ENCODE measurements at places on chromosomes 16 and 17. TPM values are rescaled to one million over a fixed set of nuclear protein-coding genes. Genes with fewer than 3 reads are reported as not detected.

DNA sequence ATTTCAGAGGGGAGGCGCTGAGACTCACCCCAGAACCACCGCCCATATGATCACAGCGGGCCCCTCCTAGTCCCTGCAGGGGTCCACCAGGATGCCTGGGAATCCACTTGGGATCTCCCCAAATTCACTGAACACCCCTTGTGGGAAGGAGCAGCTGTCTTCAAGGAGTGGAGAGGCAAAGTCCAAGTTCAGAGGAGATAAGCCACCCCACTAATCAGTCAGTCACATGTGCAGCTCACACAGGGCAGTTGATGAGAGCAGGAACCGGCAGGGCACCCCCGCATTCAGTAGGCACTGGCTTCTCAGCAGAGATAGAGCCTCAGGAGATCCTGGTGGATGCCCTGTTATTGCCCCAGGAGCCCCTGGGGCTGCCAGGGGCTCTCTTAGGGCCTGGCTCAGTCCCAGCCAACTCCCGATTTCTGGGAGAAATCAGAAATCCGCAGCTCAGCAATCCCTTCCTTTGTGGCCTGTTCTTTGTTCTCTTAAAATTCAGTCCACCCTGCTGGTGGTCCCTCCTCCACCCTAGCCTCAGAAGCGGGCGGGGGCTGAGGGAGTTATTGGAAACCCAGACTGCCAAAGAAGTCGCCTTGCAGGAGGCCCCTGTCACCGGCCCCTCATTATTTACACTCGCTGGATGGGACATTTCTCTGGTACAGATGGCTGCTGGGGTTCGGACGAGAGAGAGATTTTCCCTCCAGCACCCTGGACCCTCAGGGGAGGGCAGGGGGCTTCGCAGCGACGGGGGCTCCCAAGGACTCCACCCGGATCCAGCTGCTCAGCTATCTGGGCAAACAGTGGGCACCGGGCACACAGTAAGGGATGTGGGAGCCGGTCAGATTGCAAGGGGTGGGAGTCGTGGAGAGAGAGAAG, 1.8 kb downstream of the CDC42EP4 start:
- ATAC-seq, result no peak

GRCh38 chr16:84726669-84727467, 27.1 kb downstream of the USP10 start:
- no peak for ATAC-seq

- ATAC-seq, result no peak
Measured at GRCh38 chr16:89401641-89402445, 88.5 kb downstream of the ANKRD11 start.

- ATAC-seq, result no peak
Measured at GRCh38 chr16:79769270-79769927, 168.9 kb upstream of the MAF start.

DNA sequence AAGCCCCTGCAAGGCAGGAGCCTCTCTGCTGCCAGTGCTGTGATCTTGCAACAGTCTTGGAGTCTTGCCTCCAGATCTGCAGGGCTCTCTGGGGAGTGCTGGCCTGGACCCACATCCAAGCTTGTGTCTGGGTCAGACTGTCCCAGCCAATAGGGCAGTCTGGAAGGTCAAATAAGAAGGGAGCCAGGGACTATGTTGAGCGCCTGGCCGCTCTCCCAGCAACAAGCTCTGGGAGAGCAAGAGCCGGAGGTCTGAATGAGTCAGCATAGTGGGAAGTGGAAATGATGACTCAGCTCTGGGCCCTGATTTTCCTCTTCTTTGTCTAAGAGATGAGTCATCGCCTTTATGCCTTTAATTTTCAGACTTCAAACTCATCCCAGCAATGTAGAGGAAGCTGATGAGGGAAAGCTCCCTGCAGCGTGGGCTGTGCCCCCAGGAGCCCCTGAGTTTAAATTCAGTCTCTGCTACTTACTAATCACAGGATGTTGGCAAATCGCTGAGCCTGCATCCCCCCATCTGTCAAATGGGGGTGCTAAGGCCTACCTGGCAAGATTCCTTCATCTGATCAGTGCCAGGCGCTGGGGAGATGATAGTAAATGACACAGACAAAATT, 43.6 kb upstream of the HAPSTR1 start:
- peak; percentile 98 for ATAC-seq

GRCh38 chr16:50490828-50491227, 57.4 kb upstream of the NKD1 start:
- no peak for ATAC-seq

DNA sequence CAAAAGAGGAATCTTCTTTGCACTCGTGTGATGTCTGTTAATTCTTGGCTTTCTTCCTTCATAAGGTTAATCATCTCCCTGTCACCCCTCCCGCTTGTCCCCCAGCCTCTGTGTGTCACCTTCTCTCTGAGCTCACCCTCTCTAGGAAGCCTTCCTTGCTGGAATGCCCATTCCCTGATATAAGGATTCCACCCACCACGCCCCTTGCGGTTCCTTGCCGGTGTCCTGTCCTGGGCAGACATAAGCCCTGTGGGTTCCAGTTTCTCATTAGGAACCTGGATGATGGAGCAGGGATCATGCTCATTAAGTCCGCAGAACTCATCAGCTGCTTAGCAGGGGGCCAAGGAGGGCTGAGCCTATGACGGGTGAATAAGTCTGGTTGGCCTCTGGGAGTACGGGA, 559.3 kb downstream of the MAF start:
- no peak for ATAC-seq

GRCh38 chr16:72924537-72924926, 123.4 kb downstream of the ZFHX3 start:
- ATAC-seq, result no peak

DNA sequence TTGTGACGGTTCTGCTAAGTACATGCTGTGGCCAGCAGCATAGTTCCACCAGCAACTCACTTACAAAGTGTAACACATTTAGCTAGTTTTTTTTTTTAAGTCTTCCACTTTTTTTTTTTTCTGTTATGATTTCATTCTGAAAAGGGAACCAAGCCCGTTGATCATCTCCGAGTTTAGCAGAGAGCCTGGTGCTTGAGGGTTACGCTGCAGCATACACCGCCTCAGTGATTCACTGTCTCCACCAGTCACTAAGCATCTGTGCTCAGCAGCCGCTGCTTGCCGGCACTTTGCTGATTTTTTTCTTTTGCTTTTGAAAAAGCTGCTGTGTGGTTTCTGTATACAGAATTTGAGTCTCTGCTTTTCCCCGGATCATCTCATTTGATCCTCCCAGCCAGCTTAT, 194.5 kb upstream of the CDH13 start:
- ATAC-seq, result no peak

GRCh38 chr16:10356870-10357842, 28.7 kb upstream of the ATF7IP2 start:
- no peak for ATAC-seq

DNA sequence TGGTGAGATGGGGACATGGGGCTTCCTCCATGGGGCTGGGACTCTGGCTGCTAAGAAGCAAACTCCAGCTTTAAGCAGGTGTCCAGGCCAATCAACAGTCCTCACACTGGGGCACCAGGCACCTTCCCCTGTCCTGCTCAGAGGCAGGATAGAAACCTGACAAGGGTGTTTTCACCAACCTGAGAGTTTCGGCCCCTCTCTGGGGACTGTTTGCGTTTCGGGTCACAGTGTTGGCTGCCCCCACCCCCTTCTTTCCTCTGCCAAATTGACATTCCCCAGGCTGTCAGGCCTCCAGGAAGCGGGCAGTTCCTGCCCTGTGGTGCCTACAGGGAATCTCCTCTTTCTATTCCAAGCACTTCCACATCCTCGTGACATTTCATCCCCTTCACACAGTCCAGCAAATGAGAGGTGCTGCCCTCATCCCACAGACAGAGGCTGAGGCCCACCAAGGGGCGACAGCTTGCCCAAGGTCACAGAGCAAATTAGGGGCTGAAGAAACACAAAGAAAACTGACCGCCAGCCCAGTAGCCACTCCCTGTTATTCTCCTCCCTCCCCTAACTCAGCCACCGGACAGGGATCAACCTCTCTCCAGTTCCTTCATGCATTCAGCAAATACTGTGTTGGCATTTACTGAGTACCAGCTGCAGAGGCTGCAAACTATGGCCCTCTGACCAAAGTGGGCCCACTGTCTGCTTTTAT, 38.0 kb downstream of the MMP15 start:
- ATAC-seq, result no peak

- no peak for ATAC-seq
Measured at GRCh38 chr16:10332241-10332640, 53.6 kb upstream of the ATF7IP2 start.

DNA sequence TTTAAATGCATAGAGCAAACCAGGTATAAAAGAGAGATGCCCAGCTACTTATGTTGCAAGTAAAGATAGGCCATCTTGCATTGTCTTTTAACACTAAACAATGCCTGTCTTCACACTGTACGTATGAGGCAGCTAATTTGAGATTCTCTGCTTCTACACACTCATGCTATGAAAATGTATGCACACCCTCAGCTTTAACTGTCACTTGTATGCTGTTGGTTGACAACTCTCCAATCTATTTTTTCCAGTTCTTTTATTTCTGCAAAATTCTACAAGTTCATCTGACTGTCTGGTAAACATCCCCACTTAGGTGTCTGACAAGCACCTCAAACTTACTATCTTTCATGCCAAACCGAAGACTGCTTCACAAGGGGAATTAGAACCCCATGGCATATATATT, 131.7 kb upstream of the SOX9 start:
- ATAC-seq, result no peak

DNA sequence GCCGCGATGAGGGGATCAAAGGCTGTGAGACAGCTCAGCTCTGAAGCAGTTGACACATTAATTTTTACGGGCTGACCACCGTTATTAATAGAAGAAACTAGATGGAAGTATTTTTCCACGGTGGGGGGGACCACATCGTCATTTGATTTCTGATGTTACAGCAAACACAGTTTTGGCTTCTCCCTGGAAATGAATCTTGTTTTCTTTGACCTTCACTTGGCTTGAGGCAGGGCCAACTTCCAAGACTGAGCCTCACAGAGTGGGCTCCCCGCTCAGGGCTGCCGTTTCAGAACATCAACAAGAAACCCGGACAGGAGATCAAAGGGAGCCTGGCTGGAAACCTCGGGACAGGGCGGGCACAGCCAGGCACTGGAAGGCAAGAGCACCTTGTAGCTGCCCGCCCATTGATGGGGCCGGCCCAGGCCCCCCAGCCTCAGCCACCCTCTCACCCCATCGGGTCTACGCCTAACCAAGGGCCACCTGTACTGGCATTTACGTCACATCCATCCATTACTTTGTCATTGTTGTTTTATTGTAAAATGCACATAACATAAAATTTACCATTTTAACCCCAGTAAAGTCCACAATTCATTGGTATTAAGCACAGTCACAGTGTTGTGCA, 124.6 kb downstream of the C16orf95 start:
- no peak for ATAC-seq

DNA sequence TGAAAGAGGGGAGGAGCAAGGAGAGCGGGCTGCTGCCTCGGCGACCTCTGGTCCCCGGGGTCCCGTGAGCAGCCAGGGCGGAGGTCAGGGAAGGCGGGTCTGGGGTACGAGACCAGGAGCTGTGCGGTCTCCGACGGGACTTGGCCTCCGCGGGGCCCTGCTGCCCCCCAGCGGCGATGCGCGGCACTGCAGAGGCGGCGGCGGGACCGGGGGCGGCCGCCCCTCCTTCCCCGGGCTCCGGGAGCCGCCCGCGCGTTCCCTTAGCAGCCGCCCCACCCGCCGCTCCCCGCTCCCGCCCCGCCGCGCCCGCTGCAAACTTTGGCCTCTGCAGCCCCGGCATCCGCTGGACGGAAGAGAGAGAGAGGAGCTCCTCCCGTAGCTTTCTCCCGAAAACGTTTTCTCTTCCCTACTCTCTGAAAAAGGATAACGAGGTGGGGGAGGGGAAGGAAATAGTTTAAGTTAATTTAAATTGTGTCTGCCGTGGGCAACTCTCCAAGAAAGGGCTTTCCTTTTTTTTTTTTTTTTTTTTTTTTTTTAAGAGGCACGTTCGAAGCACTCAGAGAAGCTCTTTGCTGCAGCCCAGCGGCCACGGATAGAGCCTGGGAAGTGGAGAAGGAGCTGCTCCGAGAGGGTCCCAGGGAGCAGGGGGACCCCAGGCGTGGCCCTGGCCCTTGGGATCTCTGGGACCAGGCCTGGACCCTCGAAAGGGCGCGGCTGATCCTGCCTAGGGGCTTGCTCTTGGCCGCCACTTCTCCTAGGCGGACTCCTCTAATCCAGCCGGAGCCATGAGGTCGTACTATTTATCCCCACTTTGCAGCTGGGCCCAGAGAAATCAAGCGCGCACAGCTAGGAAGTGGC, 43.2 kb downstream of the C16orf82 start:
- ATAC-seq, result peak; percentile 84

DNA sequence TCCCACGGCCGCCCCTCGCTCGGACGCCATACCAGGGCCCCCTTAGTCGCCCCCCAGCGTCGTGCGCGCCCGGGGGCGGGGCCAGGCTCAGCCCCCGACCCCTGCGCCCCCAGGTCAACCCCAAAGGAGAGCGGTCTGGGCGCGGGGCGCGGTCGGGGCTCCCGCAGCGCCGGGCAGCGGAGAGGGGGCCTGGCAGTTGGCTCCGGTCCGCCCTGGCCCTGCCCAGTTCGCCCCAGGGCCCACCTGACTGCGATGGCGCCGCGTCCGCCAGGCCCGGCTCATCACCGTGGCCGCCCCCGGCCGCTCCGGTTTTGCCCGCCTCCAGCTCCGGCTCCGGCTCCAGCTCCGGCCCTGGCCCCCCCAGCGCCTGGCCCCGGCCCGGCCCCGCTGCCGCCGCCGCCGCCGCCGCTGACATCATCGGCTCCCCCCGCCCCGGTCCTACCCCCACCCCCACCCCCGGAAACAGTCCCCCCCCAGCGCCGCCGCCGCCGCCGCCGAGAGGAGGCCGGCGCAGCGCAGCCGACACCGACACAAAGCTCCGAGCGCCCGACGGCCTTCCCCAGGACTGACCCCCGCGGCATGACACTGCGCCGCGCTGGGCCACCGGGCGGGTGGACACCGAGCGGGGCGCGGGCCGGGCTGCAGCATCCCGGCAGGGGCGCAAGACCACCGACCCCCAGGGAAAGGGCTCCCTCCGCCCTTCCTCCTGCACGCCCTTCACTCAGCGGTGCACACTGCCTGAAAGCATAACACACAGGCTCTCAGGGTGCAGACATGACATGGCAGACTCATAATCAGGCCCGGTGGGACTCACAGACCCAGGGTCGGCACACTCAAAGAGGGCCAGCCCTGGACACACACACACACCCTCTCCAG, at the start of gene ZBTB4:
ZBTB4 (minus strand) TSS at position 419 of the 876 bp plus-strand sequence. CDS start 12,830 bp downstream, outside the sequence.
- peak; percentile 1 for ATAC-seq

ALOXE3 gene
- 4.0 TPM for total RNA-seq

ABCA6 gene
- 2.4 TPM for total RNA-seq

ASPA gene
- total RNA-seq, result 0.56 TPM

SLC16A6 gene
- 14.4 TPM for total RNA-seq

CCL14 gene
- 10.4 TPM for total RNA-seq

ODAD4 gene
- not detected for total RNA-seq

SP2 gene
- 12.7 TPM for total RNA-seq

BBS2 gene
- 35.3 TPM for total RNA-seq

GOT2 gene
- total RNA-seq, result 98.2 TPM

TP53TG3 gene
- total RNA-seq, result not detected

GP1BA gene
- not detected for total RNA-seq

Data from esophagus mucosa (tissue), 1 donor.